GM13977 (cell line): ENCODE measurements at places on chromosomes 1 and 21.
A peak's percentile ranks its signal among the peaks of the same experiment; 100 is the strongest.

DNA sequence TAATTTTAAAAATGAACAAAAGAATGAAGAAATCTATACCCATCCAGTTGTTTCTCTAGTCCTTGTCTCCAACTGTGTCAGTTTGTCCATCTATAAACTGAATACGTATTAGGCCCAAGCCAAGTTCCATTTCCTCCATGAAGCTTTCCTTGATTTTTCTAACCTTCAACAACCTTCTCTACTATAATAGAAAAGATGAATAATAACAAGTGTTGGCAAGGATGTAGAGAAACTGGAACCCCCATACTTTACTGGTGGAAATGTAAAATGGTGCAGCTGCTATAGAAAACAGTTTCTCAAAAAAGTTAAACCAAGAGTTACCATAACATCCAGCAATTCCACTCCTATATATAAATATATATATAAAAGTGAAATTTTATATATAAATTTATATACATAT, 10.6 kb downstream of the KIAA0319L start:
- DNase-seq: no peak

DNA sequence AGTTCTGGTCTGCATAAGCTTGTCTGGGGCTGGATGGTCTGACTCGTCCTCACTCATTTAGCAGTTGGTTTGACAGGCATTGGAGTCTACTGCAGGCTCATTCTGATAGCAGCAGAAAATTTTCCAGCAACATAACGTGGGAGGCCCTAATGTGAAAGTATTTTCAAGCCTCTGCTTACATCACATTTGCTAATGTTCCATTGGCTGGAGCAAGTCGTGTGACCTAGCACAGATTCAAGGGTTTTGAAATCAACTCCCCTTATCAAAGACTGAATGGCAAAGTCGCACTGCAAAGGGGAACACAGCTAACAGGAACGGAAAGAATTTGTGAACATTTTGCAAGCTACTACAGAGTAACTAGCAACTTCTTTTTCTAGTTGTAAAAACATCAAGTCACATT, 2.3 kb upstream of the USH2A start:
- no peak for DNase-seq

- no peak for DNase-seq
Observed at GRCh38 chr1:180387413-180387812, 115.0 kb downstream of the ACBD6 start.

DNA sequence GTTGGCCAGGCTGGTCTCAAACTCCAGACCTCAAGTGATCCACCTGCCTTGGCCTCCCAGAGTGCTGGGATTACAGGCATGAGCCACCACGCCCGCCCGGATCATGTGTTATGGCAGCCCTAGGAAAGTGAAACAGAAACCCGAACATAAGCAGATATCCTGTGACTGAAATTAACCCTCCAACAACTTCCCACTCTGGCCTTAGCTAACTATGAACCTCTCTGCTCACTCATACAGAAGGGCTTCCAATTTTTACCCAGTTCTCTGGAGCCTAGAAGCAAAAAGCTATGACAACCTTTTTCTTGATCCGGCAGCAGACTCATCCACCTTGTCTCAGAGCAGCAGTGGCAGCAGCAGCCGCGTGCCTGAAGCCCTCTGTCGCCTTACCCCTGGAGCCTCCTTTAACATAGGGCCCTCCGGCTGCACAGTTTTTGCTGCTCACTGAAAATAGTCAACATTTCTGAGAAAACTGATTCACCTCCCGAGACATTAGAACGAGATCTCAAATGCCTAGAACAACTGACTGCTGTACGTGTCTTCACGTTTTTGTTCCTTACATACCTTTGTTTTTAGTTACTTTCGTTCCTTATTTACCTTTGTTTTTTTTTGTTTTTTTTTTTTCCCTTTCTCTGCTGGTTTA, 9.3 kb downstream of the CBR1 start:
- no peak for DNase-seq

GRCh38 chr21:44299458-44300261, at the start of gene PFKL:
Gene PFKL (plus strand): TSS chr21:44300053. CDS start chr21:44300106, 53 bp downstream.
- DNase-seq: peak; percentile 97

DNA sequence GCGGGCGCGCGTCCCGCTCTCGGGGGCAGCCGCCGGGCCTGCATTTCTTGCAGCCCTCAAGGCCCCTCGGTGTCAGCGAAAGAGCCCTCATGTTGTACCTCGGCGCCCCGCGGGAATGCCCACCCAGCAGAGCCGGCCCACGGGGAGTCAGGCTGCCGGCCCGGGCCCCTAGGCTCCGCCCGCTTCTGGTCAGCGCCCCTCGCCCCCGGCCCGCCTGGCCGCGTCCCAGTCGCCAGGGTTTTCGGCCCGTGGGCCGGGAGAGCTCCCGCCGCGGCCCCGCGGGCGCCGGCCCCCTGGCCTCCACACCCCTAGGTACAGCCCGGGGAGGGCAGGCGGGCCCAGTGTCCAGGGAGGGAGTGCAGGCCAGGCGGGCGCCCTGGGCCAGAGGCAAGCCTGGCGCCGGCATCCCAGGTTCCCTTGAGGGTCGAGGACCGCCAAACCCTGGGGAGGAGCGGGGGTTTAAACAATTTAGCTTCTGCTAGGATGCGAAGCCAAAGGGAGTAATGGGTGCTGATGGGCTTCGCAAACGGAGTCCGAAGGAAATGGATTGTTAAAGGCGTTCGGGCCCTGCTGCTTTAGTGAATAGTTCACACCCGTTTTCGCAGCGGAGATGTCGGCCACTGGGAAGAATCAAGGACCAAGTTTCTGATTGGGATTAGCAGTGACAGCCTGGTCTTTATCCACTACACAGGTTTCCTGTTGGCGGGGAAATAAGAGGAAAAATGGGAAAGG, 486 bp upstream of the KCNA3 start:
- no peak for DNase-seq

- no peak for DNase-seq
Observed at GRCh38 chr1:164720440-164721227, 161.7 kb downstream of the PBX1 start.

- DNase-seq: no peak
Observed at GRCh38 chr21:27421654-27422053, 454.8 kb upstream of the ADAMTS5 start.

- no peak for DNase-seq
Observed at GRCh38 chr1:181347495-181348390, 135.6 kb upstream of the CACNA1E start.
